ENCODE measurements at places on chromosomes 3 and 15.

DNA sequence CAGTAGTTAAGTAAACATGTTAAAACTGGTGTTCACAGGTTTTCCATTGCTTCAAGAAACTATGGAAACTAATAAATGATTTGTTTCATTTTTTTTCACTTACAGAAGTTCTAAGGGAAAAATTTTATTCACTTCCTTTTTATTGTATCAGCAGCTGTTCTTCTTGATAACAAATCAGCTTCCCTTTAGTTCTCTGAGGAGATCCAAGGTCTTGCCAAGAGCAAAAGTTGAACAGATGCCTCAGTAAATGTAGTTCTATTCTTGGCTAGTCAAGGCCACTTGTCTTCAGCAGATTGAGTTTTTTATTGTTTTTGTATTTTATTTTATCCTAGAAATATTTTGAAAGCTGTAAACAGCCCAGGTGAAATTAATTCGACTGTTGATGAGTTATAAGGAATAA lies 41.8 kb downstream of the KCNH8 start:
- H3K4me1 ChIP-seq = no peaks in the 10 kb centered on the region
- H3K27ac ChIP-seq = no peak overlapping the region
- DNase-seq = no peak
- H3K27me3 ChIP-seq = no peaks in the 10 kb centered on the region
- no peak overlapping the region for H3K4me3 ChIP-seq

- H3K27ac ChIP-seq = no peak overlapping the region
- no peaks in the 10 kb centered on the region for H3K4me1 ChIP-seq
- H3K4me3 ChIP-seq = no peak overlapping the region
- no peak for DNase-seq
- H3K27me3 ChIP-seq = no peaks in the 10 kb centered on the region
Measured at GRCh38 chr3:52723935-52724334, 18.0 kb downstream of the SPCS1 start.

DNA sequence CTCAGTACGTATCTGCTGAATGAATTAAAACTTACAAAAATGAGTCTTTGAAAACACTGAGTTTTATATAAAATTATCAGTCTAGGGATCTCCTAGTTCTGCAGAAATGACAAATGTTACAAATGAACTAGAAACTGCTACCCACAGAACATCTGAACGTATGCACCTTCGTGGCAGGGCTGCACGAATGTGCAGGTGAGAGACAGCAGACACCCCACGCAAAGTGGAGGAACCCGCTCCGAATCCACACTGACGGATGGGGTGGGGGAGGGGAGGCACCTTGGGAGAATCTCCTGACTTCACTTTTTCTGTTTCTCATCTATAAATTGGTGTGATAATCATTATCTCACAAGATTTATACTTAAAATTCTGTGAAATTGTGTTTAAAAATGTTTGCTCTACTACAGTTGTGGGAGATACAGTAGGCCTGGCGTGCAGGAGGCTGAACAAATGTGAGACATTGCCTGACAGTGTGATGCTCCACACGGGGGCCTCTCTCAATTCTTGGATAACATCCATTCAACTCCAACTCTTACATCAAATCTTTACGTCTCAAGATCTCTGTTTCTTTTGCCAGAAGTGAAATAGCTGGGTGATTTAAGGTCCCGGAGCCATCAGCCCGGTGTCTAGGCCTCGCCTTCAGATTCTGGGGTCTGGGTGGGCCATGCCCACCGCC lies 86.9 kb downstream of the ATP10A start:
- H3K36me3 ChIP-seq = no peaks in the 10 kb centered on the region
- H3K27me3 ChIP-seq = no peaks in the 10 kb centered on the region
- DNase-seq = no peak
- H3K4me3 ChIP-seq = no peak overlapping the region
- H3K27ac ChIP-seq = no peak overlapping the region

- H3K36me3 ChIP-seq = no peaks in the 10 kb centered on the region
- no peaks in the 10 kb centered on the region for H3K27me3 ChIP-seq
- no peaks in the 10 kb centered on the region for H3K4me1 ChIP-seq
- H3K27ac ChIP-seq = no peak overlapping the region
Measured at GRCh38 chr3:278300-279064, 81.9 kb downstream of the CHL1 start.

GRCh38 chr3:166283840-166284239 lies 446.6 kb upstream of the BCHE start:
- no peaks in the 10 kb centered on the region for H3K36me3 ChIP-seq
- H3K4me3 ChIP-seq = no peak overlapping the region
- peak; percentile 90 for DNase-seq
- H3K4me1 ChIP-seq = no peaks in the 10 kb centered on the region
- H3K27ac ChIP-seq = no peak overlapping the region
- no peaks in the 10 kb centered on the region for H3K27me3 ChIP-seq

Data from IMR-90 (cell line).